Breast epithelium (tissue), 4 donors: ENCODE measurements at places on chromosomes 3 and 15. TPM values are rescaled to one million over a fixed set of nuclear protein-coding genes. Genes with fewer than 3 reads are reported as not detected.

Gene ST8SIA2
- 0.59 TPM for total RNA-seq

Gene MCTP2
- total RNA-seq, result 6.4 TPM

Gene PPP2R3A
- total RNA-seq, result 10.4 TPM

Gene PML
- total RNA-seq, result 103 TPM

Gene SMAD6
- total RNA-seq, result 13.4 TPM

Gene A4GNT
- not detected for total RNA-seq

DNA sequence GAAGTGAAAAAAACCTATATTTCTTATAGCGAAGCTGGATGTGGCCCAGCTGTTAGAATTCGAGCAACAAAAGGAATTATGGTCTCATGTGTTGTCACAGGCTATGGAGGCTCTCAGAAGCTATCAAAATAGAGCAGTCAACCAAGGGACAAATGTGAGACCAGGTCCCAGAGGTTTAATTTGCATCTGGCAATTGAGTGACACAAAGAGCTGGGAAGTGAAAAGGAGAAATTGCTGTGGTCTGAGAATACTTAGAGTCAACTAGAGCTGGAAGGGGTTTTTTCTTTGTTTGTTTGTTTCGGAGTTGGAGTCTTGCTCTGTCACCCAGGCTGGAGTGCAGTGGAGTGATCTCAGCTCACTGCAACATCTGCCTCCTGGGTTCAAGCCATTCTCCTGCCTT, 61.3 kb upstream of the SMAD3 start:
- no peaks in the 10 kb centered on the region for H3K4me1 ChIP-seq
- H3K4me3 ChIP-seq, result no peak overlapping the region
- no peaks in the 10 kb centered on the region for H3K27me3 ChIP-seq
- DNase-seq, result no peak
- H3K27ac ChIP-seq, result no peak overlapping the region

- no peaks in the 10 kb centered on the region for H3K36me3 ChIP-seq
- no peak overlapping the region for H3K4me3 ChIP-seq
- DNase-seq, result no peak
- no peak overlapping the region for H3K27ac ChIP-seq
Measured at GRCh38 chr15:57925650-57926049, 139.9 kb downstream of the ALDH1A2 start.

DNA sequence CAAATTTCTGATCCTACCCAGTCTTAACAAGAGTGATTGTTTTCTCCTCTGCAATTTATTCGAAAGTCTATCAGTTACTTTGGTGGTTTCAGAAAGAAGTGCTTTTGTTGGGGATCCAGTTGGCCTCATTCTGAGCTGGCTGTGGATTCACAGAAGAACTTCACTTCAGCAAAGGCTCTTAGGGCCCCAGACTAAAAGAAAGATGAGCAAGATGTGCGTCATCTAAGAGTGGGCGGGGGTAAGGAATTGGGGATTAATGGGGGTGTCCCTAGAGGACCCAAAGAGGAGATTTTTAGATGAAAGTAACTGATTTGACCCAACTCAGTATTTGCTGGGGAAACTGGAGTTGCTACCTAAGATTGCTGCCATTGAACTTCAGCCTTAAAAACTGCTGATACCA, 63.9 kb upstream of the TSEN2 start:
- no peak overlapping the region for H3K4me3 ChIP-seq
- no peaks in the 10 kb centered on the region for H3K4me1 ChIP-seq
- no peak for DNase-seq
- H3K27ac ChIP-seq, result no peak overlapping the region
- no peaks in the 10 kb centered on the region for H3K27me3 ChIP-seq

GRCh38 chr15:64072812-64073211, 20.8 kb downstream of the CIAO2A start:
- H3K27ac ChIP-seq, result no peak overlapping the region
- no peak for DNase-seq
- no peaks in the 10 kb centered on the region for H3K36me3 ChIP-seq
- H3K4me1 ChIP-seq, result no peaks in the 10 kb centered on the region

- no peak overlapping the region for H3K27ac ChIP-seq
- no peaks in the 10 kb centered on the region for H3K27me3 ChIP-seq
- no peaks in the 10 kb centered on the region for H3K4me1 ChIP-seq
- DNase-seq, result peak; percentile 29
Measured at GRCh38 chr15:71800835-71801745, 9.3 kb upstream of the NR2E3 start.

DNA sequence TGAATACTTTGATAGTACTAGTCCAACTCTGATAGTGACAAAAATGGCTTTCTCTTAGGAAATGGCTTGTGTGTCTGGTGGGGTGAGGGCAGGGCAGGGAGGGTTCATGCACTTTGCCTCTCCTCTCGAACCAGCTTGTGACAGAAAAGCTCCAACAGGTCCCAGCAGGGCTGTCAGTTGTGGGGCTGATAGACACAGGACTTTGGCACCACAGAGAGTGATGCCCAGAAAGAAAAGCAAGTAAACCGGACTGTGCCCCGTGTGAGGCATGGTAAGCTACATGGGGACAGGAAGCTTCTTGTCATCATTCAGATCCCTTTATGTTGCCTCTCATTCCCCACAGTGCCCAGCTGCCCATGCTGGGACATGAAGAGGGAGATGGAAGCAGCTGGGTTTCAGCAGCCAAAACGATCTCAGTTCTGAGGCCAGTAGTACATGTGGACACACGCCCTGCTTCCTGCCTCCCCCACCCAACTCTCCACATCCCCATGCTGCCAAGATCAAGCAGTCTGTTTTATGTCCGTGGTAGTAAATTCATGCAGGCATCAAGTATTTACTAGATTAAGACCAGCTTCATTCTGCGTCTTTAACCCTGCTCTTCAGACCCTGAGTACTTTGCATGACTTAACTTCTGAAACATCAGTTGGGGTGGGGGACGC, 29.7 kb upstream of the LIPC start:
- H3K4me3 ChIP-seq, result no peak overlapping the region
- H3K36me3 ChIP-seq, result no peaks in the 10 kb centered on the region
- H3K4me1 ChIP-seq, result no peaks in the 10 kb centered on the region
- no peak overlapping the region for H3K27ac ChIP-seq
- H3K27me3 ChIP-seq, result no peaks in the 10 kb centered on the region

DNA sequence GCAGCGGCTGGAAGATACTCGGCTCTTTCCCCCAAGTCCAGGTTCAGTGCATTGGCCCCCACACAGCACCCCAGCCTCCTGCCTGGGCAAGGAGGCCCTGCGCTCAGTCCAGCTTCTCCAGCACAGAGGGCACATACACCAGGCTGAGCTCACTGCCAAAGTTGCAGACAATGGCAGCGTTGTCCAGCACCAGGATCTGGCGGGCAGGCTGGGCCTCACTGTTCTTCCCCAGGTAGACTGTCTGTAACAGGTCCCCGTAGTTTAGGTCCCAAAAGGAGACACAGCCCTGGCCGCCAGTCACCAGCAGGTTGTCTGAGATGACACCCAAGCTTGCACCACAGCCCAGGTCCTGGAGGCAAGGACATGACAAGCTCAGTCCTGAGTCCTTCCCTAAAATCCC, 32.9 kb downstream of the PTPN23 start:
- no peak overlapping the region for H3K4me3 ChIP-seq
- H3K36me3 ChIP-seq, result peaks cover 18% of the 10 kb centered on the region
- peak overlapping the region; percentile 64 for H3K27ac ChIP-seq
- H3K27me3 ChIP-seq, result no peaks in the 10 kb centered on the region
